ENCODE measurements at places on chromosomes 11 and 22. TPM values are rescaled to one million over a fixed set of nuclear protein-coding genes. Genes with fewer than 3 reads are reported as not detected.

JRKL gene
- total RNA-seq: 4.5 TPM

CRYBA4 gene
- not detected for total RNA-seq

BIRC3 gene
- not detected for total RNA-seq

KLHL35 gene
- total RNA-seq: 1.1 TPM

- H3K4me1 ChIP-seq: peaks cover 12% of the 10 kb centered on the region
- H3K36me3 ChIP-seq: no peaks in the 10 kb centered on the region
- H3K27me3 ChIP-seq: no peaks in the 10 kb centered on the region
- H3K4me3 ChIP-seq: no peak overlapping the region
- DNase-seq: no peak
These were observed 96.5 kb downstream of the SHANK2 start for GRCh38 chr11:71155846-71156245.

DNA sequence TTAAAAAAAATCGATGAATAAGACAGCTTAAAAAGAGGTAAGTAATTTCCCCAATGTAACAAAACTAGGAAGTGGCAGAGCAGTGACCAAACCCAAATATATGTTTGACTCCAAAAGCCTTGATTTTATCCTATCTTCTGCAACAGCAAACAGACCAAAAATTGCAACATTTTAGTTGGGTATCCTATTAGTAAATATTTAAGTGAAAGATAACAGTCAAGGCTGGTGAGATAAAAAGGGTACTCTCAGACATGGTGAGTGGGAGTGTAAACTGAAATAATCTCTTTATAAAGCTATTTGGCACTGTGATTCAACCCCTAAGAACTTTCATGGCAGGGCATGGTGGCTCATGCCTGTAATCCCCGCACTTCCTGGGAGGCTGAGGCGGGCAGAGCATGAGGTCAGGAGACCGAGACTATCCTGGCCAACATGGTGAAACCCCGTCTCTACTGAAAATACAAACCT, 1.9 kb upstream of the RDX start:
- H3K27ac ChIP-seq: no peak overlapping the region
- no peak overlapping the region for H3K4me3 ChIP-seq
- H3K4me1 ChIP-seq: peaks cover 21% of the 10 kb centered on the region
- no peaks in the 10 kb centered on the region for H3K27me3 ChIP-seq
- no peaks in the 10 kb centered on the region for H3K36me3 ChIP-seq
- no peak for DNase-seq

DNA sequence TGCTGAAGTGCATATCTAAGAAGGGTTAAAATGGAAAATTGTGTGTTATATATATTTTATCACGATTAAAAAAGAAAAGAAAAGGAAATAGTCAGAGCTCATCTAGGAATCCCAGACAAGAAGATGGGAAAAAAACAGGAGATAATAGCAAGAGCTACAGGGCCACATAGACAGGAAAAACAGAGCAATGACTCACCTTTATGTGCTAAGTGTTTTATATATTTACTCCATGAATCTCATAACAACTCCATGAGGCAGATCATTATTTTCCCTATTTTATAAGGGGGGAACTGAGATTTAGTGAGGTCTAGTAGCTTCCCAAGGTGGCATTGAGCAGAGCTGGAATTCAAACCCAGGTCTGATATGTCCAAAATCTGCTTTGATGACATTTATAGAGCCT, 18.1 kb upstream of the ELF5 start:
- no peaks in the 10 kb centered on the region for H3K36me3 ChIP-seq
- no peaks in the 10 kb centered on the region for H3K27me3 ChIP-seq
- no peak overlapping the region for H3K27ac ChIP-seq
- DNase-seq: no peak
- no peak overlapping the region for H3K4me3 ChIP-seq

DNA sequence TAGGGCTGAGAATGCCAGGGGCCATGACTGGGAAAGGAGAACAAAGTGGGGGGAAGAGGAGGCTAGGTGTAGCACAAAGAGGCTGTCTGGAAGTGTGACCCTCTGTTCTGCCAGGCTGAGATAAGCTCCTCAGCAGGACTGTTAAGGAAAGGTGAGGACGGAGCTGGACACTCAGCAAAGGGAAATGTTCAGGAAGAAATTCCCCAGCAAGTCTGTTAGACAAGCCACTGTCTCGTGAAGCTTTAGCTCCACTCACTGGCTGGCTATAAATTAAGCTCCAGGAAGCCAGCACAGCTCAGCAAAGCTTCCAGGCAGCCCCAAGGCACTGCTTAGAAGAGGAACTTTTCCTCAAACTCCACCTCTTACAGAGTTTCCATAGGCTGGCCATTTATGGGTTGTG, 181.2 kb upstream of the API5 start:
- no peaks in the 10 kb centered on the region for H3K27me3 ChIP-seq
- H3K4me1 ChIP-seq: no peaks in the 10 kb centered on the region
- DNase-seq: peak; percentile 19
- no peak overlapping the region for H3K4me3 ChIP-seq
- H3K27ac ChIP-seq: no peak overlapping the region
- H3K36me3 ChIP-seq: no peaks in the 10 kb centered on the region
